ENCODE measurements at places on chromosomes 4 and X. TPM values are rescaled to one million over a fixed set of nuclear protein-coding genes. Genes with fewer than 3 reads are reported as not detected.

RPL9 gene
- 6,671 TPM for total RNA-seq

CLGN gene
- 22.7 TPM for total RNA-seq

CLNK gene
- not detected for total RNA-seq

AFF1 gene
- 29.0 TPM for total RNA-seq

CCKAR gene
- total RNA-seq = not detected

PGAM4 gene
- not detected for total RNA-seq

GLRA3 gene
- not detected for total RNA-seq

SLC6A14 gene
- total RNA-seq = not detected

GLUD2 gene
- total RNA-seq = 8.9 TPM

RAB33A gene
- 5.1 TPM for total RNA-seq

MTNR1A gene
- total RNA-seq = 1.6 TPM

NKX6-1 gene
- 0.79 TPM for total RNA-seq

GRCh38 chr4:18012807-18013462 lies 8.6 kb downstream of the LCORL start:
- no peak for DNase-seq

DNA sequence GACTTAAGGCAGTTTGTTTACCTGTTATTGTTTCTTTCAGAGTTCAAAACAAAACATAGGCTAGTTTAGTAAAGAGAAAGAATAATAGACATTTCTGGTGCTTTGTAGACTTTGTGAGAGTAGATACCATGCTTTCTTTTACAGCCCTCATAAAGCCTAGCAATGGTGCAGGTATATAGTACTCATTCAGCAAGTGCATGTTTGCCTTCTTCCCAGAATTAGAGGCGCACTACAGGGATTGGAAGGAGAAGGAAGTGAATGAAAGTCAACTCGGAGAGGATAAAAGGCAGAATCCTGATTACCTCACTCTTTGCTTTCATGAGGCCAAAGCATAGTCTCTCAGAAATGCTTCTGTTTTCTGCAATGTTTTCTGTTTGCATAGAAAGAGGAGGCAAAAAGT lies 43.1 kb upstream of the FHDC1 start:
- DNase-seq = no peak

DNA sequence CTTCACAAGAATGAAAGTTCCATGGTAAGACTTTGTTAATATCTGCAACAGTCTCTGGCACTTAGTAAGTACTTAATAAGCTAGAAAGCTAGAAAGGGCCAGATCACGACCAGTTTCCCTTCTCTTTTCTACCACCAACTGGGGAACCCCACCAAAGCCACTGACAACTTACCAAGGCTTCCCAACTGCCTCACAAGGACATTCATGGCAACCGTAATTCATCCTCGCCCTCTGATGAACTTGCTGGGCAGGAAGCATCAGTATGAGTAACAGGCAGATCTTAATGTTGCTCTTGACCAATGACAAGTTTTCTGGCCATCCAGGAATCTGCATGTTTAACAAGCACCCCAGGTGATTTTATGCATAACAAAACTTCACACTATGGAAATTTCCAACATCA lies 23.2 kb upstream of the ZCCHC13 start:
- DNase-seq = no peak

GRCh38 chr4:84634961-84635360 lies 52.0 kb downstream of the CDS1 start:
- DNase-seq = no peak

DNA sequence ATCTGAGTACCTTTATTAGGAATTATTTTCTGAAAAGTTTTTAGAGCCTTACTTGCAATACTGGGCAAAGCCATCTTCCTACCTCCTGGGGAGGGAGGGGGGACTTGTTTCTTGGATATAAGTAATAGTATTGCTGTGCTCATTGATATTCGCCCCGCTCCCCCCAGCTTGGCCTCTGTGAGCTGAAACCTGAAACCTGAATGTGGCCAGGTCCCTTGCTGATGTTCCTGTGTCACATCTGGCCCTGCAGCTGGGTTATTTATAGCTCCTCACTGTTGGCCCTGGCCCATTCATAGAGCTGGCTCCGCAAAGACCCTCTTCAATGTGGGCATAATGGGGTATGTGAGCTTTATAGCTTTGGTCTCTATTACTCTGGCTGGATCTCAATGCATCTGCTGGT lies 59.5 kb downstream of the FRMPD3 start:
- no peak for DNase-seq

DNA sequence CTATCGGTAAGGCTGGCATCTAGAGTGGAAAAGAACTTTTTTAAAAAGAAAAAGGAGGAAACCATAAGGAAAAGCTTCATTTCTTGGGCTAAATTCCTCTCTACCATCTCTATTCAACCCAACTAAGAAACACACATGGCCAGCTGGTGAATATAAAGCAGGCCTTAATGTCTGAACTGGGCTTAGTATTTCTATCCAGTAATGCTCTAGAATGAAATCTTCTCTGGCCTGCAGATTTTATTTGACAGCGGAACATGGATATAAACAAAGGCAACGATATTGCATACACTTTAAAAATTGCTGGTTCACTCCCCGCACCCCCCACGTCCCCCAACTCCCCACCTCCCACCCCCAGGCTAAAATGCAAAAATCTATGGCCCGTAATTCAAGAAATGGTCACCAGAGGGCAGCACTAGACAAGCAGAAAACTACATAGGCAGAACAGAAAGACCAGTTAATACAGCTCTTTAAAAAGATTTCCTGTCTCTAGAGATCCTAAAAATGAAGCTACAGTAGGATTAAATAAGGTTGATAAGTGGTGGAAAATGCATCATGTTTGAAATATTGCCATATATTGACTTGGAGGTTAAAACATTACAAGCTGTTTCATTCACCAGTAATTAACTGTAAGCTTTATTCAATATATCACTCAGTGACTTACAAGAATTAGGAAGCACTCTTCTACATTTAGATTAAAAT lies 155.2 kb upstream of the GALNT7 start:
- DNase-seq = peak; percentile 54

- DNase-seq = no peak
Observed at GRCh38 chr4:167854881-167855280, 237.5 kb upstream of the ANXA10 start.

DNA sequence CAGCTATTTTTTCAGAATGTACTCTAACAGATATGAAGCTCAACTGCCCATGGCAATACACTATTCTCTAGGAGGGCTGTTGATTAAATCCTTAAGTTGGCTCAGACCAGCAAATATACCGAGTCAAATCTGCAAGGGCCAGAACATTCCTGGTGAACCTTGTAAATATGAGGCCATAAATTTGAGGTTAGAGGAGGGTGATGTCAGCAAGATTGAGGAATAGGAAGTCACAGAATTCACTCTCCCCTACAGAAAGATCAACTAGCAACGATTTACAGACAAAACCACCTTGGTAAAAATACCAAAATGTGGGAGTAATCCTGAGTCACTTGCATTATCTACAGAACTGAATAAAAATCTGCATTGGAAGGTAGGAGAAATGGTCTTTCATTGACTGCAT lies 399.3 kb downstream of the GPM6A start:
- DNase-seq = no peak

DNA sequence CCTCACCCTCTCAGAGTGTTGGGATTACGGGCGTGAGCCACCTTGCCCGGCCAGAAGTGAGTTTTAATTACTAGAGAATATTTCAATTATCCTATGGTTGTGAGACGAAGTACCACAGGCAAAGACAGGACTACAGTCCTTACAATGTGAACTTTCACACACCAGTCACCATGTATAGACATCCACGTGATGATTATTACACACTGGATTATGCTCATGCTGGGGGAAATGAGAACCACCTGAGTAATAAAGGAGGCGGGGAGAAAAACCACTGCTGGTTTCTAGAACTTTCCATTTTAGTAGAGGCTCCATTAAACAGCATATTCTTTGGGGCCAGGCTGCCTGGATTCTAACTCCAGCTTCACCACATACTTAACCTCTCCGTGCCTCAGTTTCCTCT lies 42.5 kb upstream of the TLR2 start:
- DNase-seq = no peak

GRCh38 chr4:151114986-151115385 lies 15.6 kb downstream of the RPS3A start:
- no peak for DNase-seq

- peak; percentile 65 for DNase-seq
Observed at GRCh38 chrX:71253253-71254091, 468 bp downstream of the ZMYM3 start.

- DNase-seq = no peak
Observed at GRCh38 chrX:13239272-13239671, 80.6 kb downstream of the ATXN3L start.

GRCh38 chr4:189771696-189772361 lies 168.8 kb upstream of the FRG1 start:
- DNase-seq = no peak

DNA sequence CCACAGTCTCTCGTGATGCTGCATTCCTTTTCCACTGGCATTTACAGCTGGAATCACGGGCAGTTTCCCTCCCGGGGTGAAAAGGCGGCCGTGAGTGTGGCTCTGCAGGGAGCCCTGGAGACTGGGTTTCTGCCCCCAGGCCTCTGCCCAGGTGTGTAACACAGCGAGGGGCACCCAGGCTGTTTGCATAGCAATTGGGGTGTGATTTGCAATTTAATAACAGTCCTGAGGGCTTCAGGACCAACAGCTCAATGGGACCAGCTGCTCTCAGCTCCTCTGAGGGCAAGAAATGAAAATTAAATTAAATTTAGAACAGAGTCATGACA lies 99.0 kb upstream of the SHOX start:
- no peak for DNase-seq

- no peak for DNase-seq
Observed at GRCh38 chr4:72591547-72592454, 22.8 kb upstream of the ADAMTS3 start.

DNA sequence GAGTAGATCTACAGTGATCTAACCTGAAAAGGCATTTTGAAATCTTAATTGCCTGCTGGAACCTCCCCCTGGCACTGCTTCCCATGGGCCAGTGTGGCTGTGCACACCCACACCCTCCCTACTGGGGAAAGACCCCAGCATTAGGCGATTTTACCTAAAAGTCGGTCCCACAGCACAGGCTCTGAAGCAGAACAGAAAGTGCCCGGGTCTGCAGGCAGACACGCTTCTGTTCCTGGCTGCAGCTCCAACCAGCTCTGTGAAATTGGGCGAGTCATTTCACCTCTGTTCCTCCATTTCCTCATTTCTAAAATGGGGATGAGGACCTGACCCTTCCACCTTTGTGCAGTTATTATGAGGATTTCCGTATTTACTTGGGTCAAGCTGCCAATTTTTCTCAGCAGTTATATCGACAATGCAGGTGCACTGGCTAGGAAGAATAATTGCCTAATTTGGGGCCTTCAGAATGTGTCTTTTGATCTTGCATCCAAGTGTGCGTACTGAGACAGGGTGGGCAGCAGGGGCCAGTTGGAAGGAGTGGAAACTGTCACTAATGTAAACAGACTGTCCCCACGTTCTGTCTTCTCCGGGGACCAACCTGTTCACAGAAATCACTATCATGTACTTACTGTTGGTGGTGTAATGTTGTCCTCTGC lies 7.1 kb downstream of the KLF3 start:
- DNase-seq = no peak

DNA sequence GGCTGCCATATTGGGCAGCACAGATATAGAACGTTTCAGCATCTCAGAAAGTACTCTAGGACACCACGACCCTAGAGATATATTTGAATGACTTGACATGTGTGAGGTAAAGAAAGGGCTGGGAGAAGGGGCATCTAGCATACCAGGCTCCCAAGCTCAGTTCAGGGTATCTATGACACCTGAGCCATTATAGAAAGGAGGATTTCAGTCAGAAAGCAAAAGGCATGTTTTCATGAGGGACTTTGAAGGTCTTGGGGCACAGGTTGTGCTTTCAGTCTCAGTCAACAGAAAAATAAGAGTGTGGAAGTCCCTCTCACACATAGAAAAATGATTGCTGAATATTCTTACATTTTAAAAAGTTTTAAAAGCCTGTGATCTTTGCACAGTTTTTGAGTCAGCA lies 51.6 kb downstream of the NIPAL1 start:
- no peak for DNase-seq

GRCh38 chr4:107734120-107734519 lies 14.1 kb upstream of the PAPSS1 start:
- DNase-seq = peak; percentile 74

DNA sequence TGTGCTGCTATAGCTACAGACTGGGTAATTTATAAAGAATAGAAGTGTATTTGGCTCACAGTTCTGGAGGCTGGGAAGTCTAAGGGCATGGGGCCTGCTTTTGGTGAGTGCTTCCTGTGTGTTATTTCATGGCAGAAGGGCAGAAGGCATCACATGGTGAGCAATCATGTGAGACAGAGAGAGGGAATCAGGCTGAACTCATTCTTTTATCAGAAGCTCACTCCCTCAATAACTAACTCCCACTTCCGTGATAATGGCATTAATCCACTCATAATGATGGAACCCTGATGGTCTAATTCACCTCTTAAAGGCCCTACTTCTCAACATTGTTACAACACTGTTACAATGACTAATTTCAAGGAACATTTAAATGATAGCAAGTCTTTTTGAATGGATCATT lies 129.4 kb downstream of the FAT4 start:
- DNase-seq = no peak

DNA sequence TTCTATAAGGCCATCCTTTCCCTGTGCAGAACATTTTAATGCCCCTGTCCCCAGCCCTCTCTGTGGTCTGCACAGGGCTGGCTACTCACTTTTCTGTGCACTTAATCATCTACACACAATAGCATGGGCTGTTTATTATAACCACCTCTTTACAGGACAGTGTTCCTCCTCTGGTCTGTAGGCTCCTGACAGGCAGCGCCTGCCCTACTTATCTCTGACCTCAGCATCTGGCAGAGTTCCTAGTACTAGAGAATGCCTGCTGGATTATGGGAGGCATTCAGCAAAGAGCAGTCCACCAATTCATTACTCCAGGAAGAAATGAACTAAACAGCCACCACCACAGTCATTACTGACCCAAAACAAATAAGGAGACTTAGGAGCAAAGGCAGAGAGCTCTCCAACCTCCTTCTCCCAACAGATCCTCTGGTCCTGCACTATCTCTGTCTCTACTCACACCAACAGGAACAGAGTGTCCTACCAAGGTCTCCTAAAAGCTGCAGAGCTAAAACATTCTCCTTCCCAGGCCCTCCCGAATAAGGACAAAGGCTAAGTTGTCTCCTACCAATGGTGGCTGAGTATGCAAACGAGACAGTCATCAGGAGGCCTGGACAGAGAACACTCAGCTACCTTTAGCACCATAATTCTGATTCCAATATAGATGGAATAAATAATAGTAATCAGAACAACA lies 279.2 kb downstream of the QDPR start:
- DNase-seq = no peak
